ENCODE measurements at places on chromosomes 11 and 22.

- DNase-seq, result no peak
Measured at GRCh38 chr11:27228232-27228905, 134.6 kb downstream of the CCDC34 start.

DNA sequence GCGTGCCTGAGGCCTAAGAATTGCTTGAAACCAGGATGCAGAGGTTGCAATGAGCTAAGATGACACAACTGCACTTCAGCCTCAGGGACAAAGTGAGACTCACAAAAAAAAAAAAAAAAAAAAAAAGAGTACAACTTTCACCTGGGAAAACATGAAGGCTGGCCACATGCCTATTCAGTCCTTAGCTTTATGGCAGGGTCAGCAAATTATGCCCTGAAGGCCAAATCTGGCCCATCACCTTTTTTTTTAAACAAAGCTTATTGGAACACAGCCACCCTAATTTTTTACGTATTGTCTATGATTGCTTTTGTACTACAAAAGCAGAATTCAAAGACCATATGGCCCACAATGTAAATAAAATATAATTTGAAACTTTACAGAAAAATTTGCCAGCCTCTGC lies 8.2 kb downstream of the FSHB start:
- DNase-seq, result no peak

DNA sequence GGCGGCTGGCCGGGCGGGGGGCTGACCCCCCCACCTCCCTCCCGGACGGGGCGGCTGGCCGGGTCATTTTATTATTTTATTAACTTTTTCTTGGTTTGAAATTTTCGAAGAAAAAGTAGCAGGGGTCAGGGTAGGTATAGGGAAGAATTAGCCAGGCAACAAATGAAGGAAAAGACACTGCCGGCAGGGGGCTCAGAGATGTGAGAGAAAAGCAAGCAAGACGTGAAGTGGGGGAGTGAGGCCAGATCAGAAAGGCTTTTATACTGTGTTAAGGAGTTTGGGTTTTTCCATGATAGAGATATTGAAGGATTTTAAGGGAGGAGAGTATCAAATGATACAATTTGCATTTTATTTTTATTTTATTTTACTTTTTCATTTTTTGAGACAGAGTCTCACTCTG lies 19.0 kb downstream of the RNF214 start:
- DNase-seq, result no peak

- DNase-seq, result peak; percentile 97
Measured at GRCh38 chr11:57322256-57323166, 2.2 kb downstream of the TNKS1BP1 start.

GRCh38 chr11:118988280-118988679 lies 9.7 kb upstream of the CENATAC start:
- DNase-seq, result no peak
